ENCODE measurements at places on chromosomes 3 and 15. TPM values are rescaled to one million over a fixed set of nuclear protein-coding genes. Genes with fewer than 3 reads are reported as not detected.

- no peak for DNase-seq
Observed at GRCh38 chr3:69354948-69355347, 30.9 kb downstream of the FRMD4B start.

DNA sequence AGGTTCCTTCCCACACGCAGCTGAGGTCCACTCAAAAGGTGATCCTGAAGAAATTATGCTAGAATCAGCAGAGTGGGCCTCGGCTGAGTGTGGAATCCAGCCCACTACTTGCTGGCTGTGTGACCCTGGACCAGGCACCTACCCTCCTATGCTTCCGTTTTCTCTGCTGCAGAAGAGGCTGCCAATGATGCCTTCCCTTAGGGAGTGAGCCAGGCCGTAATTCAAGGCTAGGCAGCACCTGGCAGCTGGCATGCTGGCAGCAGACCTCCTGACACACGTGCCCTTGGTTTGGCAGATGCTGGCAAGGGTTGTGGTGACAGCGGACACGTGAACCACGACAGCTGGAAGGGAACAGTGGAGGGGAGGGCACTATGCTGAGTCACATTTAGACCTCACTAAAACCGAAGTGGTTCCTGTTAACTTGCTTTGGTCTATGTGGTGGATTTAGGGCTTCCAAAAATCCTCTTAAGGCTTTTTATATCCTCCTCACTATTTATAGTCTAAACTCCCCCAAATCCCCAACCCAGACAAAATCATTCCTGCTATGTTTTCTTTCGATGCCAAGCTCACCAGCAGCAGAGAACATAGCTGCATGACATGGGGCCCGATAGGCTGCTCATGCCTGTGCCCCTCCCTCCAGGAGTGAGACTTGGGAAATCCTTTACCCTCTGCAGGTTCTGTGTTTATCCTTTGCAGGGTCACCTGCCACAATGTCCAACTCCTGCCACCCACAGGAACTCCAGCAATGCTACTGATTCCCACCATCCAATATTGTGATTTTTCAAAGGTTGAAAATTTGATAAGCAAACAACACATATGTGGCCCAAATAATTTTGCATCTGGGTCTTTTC is 10.6 kb upstream of the PCSK6 start:
- DNase-seq, result peak; percentile 83

DNA sequence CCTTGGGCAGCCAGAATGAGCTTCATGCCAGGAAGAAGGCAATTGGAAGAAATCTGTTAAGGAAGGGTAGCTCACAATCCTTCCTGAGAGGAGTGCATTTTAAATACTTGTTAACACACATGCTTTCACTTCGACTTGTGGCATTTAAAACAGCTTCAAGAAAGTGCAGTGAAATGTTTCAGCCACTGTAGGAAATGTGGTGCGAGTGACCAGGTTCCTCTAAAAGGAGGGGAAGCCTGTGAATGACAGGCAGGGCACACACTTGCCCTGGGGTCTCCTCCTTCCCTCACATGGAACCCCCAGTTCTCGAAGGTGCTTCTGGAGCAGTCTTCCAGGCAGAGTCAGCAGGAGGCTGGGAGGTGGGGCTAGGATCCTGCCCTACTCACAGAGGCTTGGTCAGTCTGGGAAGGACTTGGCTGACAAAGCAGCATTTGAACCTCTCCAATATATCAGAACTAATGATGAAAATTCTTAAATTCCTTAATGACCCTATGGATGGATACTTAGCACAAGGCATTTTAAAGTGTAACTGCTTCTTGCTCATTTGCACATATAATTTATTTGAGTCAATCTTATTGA is 358.6 kb downstream of the CHST2 start:
- no peak for DNase-seq

- no peak for DNase-seq
Observed at GRCh38 chr15:63891768-63892133, 58.0 kb upstream of the HERC1 start.

- no peak for DNase-seq
Observed at GRCh38 chr3:124881976-124882697, 5.0 kb downstream of the ITGB5 start.

DNA sequence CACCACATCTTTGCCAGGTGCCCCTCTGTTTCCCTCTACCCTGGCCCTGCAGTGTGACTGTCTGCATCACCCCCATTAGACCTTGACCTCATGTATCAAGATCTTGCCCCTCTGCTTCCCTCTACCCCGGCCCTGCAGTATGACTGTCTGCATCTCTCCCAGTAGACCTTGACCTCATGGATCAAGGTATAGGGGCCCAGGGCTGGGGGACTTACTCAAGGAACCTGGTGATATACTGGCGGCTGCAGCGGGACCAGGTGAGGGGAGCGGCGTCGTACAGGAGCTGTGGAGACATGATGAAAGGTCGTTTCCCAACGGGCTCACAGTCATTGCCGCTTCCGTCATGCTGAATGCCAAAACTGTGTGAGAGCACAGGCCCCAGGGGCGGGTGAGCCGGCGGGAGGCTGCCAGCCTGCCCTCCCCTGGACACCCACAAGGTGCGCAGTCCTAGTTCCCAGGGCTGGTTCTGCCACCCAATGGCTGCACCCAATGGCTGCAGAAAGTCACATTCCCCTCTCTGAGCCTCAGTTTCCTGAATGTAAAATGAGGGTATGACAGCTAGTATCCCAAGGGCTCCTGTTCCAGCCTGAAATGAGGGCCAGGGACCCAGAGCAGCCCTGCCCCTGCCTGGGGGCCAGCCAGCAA is 23.1 kb downstream of the ADAMTS7 start:
- DNase-seq, result no peak

SAMMSON gene
- 26.2 TPM for total RNA-seq
